NCI-H510A treated with DMSO at 0.1 percent for 48 hours (cell line): ENCODE measurements at places on chromosomes 12 and 14.

DNA sequence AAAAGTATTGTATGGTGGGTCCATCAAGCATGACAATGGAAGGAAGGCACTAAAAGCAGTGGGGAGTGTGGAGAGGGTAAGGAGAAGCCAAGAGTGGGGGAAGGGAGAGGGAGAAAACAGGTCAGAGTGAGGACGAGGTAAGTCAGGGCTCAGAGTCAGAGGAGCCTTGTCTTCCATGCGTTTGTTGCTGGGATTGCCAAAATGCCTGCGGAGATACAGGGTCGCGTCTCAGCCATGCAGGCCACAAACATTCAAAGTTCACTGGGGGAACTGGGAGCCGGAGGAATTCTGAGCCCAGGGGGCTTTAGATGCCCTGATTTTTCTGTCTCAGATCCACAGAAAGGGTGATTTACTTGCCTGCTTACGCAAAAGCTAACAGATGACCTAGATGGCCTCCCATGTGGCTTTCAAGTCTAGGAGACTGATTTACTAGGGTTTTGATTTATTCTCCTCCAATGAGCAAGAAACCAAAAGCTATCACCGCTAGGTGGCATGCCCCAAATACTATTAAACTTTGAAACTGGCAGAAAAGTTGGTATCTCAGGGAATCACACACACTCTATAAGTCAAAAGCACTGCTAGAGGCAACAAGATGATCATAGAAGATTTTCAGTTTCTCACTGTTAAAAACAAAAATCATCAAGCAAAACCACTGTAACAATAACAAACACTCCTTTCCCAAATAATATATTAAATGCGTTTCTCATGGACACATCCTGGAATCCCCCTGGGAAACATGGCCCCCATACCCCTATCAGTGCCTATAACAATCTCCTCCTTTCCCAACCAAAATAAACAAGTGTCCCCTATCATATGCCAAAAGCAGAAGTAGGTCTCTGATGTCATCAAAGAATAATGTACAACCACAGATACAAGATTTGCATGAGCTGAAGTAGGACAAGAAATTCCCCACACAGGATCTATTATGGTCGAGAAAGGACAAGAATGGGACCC lies 26.6 kb upstream of the MDM1 start:
- peak; percentile 69 for DNase-seq

- no peak for DNase-seq
These were observed 132.6 kb downstream of the NTS start for GRCh38 chr12:86006727-86007126.

DNA sequence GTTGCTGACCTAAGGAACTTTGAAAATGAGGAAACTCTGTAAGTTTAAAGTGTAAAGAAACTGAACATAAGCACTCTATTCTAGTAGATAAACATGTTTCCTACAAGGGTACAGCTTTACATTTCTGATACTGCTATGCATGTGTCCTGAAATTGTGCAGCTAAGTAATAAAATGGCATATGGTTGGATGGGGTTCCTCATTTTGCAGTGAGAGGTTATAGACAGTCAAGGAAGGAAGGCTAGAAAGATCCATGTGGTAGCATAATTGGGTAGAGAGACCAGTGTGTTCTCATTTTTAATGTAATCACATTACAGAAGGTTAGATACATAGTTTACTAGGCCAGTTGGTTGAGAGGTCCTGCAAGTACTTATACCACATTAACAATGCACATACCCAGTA lies 477.0 kb downstream of the TMEM121 start:
- no peak for DNase-seq

DNA sequence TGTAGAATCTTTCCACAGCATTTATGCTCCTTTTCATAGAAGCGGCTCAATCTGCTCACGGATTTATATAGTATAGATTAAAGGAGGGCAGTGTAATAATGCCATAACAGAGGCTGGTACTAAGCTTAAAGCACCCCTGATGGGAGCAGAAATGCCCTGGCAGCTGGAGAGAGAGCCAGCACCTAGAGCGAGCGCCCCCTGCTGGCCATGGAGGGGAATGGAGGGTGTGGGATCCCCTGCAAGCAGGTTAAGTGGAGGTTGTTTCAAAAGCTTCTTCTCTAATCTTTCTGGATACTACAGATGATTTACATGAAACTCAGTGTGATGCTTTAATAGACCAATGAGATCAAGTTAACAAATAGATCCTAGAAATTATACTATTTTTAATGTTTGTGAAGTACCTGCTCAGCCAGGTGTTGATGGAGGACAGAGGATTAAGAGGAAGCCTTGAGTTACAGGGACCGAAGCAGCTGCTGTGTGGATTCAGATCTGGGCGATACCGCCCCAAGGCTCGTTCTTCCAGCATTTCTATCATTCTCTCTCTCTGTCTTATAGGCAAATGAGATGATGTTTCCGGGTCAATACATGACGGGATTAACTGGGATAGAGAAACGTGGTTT lies 1519.3 kb upstream of the TMEM132C start:
- peak; percentile 66 for DNase-seq

GRCh38 chr12:109835827-109836226 lies 2.6 kb upstream of the TRPV4 start:
- no peak for DNase-seq

GRCh38 chr12:3418609-3419390 lies 72.2 kb upstream of the PRMT8 start:
- DNase-seq = peak; percentile 78

DNA sequence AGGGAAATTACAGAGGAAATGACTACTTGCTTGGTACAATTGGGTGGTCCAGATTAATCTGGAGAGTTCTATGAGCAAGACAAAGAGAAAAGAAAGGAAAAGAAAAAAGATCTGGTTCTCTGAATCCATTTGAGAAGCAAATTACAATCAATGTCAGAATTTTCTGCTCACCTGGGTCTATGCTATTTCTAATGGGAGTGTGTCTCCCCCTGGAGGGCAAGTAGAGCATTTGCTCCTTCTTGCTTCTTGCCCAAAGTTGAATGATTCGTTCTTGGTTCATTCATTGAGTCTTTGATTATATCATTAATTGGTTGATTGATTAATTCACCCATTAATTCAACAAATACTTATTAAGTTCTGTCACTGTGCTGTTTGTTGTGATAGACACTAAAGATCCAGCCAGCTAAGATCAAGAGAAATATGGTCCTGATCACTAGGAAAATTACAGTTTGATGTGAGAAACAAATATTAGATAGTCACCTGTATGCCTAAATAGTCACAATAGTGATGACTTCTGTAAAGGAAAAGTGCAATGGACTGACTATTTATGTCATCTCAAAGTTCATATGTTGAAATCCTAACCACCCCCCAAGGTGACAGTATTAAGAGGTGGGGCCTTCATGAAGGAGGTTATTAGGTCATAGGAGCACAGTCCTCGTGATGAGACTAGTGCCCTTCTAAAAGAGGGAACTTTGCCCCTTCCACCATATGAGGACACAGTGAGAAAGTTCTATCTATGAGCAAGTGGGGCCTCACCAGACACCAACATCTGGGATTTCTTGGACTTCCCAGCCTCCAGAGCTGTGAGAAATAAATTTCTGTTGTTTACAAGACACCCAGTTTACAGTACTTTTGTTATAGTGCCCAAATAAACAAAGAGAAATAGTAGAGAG lies 8.0 kb upstream of the ASB8 start:
- DNase-seq = peak; percentile 40

- no peak for DNase-seq
These were observed 1.9 kb upstream of the DHRS4 start for GRCh38 chr14:23951590-23952201.

GRCh38 chr14:100410056-100410565 lies 87.0 kb downstream of the SLC25A47 start:
- no peak for DNase-seq

DNA sequence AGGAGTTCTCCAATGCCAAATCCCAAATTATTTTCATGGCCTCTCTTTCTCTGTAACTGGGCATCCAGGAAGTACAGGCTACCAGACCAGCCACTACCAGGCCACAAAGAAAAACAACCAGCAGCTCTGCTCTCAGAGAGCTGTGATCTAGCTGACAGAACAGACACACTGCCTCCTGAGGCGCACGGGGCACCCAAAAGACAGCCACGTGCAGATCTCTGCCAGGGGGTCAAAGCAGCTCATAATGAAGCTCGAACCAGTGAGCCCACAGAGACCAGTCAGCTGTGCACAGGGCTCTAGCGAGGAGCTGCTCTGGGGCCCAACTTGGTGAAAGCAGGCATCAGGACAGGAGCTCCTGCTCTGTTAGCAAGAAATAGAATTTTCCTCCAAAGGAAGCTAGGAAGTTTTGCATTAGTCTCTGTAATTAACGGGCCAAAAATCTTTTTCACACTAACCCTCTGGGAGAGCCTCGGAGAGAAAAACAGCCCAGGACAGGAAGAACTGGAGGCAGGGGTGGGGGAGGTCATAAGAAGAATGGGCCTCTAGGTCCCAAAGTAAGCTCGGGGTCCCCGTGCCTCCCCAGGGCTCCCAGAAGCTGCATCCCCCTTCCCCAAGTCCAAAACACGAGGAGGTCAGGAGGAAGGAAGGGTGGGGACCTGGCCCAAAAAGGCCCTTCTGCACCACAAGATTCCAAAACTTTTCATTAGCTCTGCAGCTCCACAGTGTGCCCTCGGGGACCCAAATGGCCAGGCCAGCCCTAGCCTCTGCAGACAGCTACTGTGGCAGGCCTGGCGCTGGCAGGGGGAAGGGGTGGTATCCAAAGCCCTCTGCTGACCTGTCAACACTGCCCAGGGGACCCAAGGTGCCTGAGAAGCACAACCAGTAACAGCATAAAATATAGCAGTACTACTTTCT lies 30.2 kb downstream of the ACTN1 start:
- no peak for DNase-seq

- DNase-seq = no peak
These were observed 174.0 kb downstream of the EGLN3 start for GRCh38 chr14:33776871-33777270.

- no peak for DNase-seq
These were observed 43.9 kb downstream of the CCDC88C start for GRCh38 chr14:91373591-91374254.

DNA sequence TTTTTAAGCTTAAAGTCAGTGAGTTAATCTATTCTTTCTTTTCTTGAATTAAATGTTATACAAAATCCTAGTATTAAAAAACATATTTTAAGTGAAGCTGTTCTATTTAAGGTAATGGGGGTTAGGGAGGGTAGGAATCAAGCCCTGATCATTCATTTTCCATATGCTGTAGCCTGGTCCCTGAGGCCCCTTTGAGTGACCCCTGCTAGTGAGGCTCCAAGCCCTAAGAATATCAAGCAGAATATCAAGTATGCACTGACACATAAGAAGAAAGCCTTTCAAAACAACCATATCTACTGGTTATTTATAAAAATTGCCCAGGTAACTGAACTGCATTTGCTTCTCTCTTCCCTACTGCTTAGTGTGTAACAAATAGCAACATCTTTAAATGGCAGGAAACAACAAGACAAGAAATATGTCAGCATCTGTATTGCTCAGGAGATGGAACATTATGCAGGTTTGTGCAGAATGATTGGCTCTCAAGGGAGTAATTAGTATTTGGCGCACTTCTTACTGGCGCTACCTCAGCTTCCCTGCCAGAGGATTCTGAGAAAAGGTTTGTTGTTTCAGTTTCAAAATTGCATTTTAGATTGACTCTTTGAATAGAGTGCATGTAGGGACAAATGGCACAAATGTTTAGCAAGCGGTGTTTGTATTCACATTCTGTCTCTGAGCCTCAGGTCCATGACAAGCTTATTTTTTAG lies 223.0 kb downstream of the DUSP6 start:
- DNase-seq = no peak

GRCh38 chr14:92759300-92759678 lies 10.9 kb upstream of the LGMN start:
- DNase-seq = peak; percentile 36

DNA sequence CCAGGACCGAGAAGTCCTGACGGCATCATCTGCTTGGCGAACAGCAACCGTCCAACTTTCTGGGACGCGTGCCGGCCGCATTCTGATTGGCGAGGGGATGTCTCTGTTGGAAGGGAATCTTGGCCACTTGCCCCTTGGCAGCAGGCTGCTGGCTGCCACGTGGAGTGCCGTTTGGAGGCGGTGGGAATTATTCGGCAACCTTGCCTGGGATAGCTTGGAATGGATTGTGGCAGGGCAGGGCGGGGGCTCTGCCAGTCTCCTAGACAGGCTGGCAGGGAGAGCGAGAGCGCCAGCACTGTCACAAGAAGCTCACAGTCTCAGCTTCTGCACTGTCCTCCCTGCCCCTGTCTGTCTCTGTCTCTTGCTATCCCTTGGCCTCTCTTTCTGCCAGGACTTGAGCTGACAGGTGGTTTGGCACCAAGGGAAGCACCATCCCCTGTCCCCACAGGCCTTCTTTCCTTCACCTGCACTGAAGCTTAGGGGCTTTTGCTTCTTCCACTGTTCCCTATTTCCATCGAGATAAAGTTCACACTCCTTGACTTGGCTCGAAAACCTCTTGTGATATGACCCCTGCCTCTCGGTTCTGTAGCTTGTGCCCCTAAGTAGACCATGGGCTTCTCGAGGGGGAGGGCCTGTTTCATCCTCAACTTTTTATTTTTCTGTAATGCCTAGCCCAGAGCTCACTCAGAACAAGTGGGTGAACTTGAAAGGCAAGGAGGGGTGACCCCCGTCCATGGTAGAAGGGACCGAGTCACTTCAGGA lies 201.9 kb downstream of the PHETA1 start:
- DNase-seq = no peak

- DNase-seq = no peak
These were observed 16.1 kb downstream of the GPR68 start for GRCh38 chr14:91228112-91229004.

DNA sequence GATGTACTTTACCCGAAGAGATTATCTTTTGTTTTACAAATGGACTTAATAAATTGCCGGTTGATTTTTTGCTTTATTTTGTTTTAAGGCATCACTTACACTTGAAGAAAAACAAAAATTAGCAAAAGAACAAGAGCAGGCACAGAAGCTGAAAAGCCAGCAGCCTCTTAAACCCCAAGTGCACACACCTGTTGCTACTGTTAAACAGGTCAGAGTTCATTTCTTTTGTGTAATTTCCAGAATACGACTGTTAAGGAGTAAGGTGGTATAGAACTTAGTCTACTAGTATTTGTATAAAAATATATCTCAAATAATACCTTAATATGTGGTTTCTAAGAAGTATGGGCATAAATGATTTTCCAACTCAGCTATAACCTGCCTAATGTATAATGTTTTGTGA lies 19.6 kb upstream of the SLC17A8 start:
- DNase-seq = no peak

DNA sequence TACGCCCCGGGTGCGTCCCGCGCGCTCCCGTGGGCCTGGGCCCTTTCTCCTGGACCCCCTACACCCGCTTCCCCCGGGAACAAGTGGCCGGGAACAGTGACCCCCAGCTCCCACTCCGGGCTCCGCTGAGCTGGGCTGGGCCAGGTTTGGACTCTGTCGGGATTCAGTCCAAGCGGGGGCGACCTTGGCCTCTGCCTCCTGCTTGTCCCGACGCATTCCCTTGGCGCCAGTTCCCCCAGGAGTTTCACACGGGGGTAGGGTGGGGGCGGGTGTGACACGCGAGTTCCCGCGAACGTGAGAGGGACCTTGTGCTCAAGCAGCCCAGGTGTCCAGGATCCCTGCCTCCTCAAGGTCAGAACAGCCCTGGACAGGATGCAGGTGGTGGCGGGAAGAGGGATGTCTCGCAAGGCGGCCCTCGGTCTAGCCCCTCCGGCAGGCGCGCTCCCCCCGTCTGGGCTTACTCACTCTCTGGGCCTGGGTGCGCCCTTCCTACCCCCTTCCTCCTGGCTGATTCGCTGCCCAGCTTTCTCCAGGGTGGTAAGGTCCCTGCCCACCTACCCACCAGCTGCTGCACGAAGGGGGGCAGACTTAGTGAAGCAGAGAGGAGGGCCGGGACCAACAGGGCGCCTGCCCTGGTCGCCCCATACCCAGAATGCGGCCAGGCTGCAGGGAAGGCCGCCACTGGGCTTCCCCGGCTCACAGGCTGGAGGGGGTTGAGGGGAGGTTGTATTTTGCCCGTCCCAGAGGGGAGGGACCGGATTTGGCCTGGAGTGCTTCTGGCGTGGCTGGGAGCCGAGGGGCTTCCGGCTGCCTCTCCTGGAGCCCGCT lies 862 bp downstream of the CRIP2 start:
- DNase-seq = no peak
